Hindlimb muscle (tissue), 1 donor: ENCODE measurements at places on chromosomes 11 and 22. TPM values are rescaled to one million over a fixed set of nuclear protein-coding genes. Genes with fewer than 3 reads are reported as not detected.
A peak's percentile ranks its signal among the peaks of the same experiment; 100 is the strongest.

DNA sequence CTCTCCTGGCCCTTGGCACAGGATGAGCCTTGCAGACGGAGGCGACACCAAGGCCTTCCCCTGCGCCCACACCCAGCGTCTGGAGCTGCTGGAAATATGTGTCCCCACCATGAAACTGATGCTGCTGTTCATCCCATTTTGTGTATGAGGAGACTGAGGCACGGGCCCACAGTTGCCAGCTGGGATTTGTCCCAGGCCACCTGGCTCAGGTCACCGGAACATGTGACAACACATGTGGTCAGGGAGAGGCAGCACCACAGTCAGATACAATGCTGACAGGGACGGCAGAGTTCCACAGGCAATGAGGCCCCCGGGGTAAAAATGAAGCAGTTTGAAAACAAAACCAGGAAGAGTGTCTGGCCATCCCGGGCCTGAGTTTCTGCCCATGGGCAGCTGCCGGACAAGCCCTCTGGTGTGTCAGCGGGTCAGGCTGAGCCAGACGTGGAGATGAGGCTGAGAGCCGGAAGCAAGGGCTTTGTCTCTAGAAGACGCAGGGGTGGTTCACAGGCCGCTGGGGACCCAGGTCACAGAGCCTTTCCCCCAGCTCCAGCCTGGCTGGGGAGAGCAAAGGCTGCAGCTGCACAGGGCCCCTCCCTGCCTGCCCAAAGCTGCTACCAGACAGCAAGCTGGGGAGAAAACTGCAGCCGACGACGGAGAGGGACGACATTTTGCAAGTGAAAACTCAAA lies 80.7 kb downstream of the CDKN1C start:
- no peak for DNase-seq

- no peak for DNase-seq
These were observed 43.9 kb upstream of the LMO1 start for GRCh38 chr11:8307601-8308000.

GRCh38 chr22:24466716-24467328 lies 28.3 kb upstream of the UPB1 start:
- peak; percentile 53 for DNase-seq

DNA sequence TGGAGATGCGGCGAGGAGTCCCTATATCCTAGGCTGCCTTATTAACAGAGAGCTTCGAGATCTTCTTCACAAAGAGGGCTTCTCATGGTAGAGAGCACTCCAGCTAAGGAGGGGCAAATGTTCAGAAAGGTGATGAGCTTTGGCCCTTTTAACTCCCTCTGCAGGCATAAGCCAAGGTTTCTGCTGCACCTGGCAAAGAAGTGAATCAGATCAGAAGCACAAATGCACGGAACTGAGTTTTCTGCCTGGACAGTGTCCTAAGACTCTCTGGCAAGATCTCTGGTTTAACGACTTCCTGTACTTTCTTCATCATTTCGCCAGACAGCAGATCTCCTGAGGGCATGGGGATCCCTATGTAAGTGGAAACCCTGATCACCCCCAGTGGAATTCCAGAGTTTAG lies 37.2 kb downstream of the POU2AF3 start:
- DNase-seq: no peak

GRCh38 chr22:43900206-43900605 lies 8.4 kb upstream of the PNPLA5 start:
- DNase-seq: no peak

- DNase-seq: peak; percentile 64
These were observed 46.5 kb upstream of the FIBIN start for GRCh38 chr11:26947379-26947844.

- DNase-seq: no peak
These were observed 319.7 kb downstream of the CTTN start for GRCh38 chr11:70717936-70718595.

GRCh38 chr22:24315367-24315966 lies 44.8 kb downstream of the SPECC1L start:
- DNase-seq: no peak

- no peak for DNase-seq
These were observed 191.7 kb downstream of the KIRREL3 start for GRCh38 chr11:126808836-126809235.

- peak; percentile 17 for DNase-seq
These were observed 8.1 kb downstream of the OR8A1 start for GRCh38 chr11:124577716-124578427.

- DNase-seq: no peak
These were observed 58.3 kb downstream of the PRDM11 start for GRCh38 chr11:45204761-45205160.

GRCh38 chr22:22810018-22810427 lies 77.6 kb upstream of the IGLL5 start:
- DNase-seq: peak; percentile 28

- DNase-seq: no peak
These were observed 1506.8 kb downstream of the BRD1 start for GRCh38 chr22:48320683-48321451.

DNA sequence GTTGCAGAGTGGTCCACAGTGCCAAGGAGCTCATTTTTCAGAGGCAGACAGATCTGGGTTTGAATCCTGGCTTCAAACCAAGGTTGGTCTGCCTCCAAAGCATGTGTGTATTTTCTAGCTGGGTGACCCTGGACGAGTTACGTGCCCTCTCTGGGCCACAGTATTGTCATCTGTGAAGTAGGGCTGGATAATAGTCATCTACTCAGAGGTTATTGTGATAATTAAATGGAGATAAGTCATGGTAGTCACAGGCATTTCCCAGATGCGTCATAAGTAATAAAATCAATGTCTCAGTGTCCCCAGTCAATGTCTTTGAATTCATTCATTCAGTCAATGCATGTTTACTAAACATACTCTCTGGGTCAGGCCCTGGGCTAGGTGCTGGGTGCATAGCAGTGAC lies 8.6 kb downstream of the OMP start:
- no peak for DNase-seq

GRCh38 chr11:74307434-74307833 lies 4.0 kb downstream of the P4HA3 start:
- peak; percentile 32 for DNase-seq

DNA sequence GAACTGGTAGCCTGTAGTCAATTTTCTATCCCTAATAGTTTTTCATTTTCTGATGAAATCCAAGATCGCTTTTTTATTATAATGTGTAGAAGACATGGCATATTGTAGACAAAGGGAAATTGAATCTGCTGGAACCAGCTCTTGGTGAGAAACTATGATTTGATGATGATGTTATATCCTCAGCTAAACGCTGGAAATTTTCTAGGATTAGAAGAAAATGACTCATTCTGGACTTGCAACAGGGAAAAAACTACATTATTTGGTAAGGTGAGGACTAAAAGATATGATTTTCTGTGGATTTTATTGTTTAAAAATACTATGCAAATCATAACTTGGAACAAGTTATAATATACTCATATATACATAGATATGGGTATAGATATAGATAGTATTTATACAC lies 14.1 kb upstream of the PGM2L1 start:
- no peak for DNase-seq

GRCh38 chr11:94593030-94593429 lies 25.9 kb downstream of the PIWIL4 start:
- no peak for DNase-seq

- no peak for DNase-seq
These were observed 134.8 kb downstream of the TRPC6 start for GRCh38 chr11:101448881-101449442.

- DNase-seq: no peak
These were observed 75.9 kb downstream of the KCNQ1 start for GRCh38 chr11:2520736-2521035.

DNA sequence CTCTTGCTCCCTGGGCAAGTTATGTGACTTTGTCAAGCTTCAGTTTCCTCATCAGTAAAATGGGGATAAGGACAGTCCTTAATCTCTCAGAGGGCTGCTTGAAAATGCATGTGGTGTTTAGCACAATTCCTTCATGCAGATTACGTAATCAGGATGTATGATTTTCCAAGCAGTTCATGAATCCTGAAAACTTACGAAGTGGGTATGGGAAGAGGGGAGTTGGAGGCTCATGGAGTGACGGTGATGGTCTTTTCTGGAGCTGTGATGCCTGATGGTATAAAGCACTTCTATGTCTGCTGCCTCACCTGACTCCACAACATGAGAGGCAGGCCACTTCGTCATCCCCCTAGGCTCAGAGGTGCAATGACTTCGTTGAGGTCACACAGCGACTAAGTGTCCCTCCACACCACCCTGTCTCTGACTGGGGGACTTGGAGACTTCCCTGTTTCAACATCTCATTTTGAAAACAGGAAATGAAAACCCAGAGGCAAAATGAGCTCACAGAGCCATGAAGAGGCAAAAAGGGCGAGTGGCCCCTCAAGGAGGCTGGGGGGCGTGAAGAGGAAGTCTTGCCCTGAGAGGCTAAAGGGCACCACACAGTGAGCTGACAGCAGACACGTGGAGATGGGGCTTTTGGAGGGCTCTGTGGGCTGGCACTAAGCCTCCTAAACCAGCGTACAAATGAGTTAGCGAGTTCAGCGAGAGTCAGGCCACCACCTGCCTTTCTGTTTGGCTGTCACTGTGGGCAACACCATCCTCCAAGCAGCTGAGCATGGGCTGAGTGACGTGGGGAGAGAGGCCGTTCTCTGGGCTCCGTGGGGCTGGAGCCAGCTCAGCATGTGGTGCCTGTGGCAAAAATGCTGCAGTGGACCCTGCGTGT lies 10.1 kb downstream of the MCM5 start:
- no peak for DNase-seq

GRCh38 chr11:65558930-65559509 lies 861 bp upstream of the LTBP3 start:
- DNase-seq: no peak

DNA sequence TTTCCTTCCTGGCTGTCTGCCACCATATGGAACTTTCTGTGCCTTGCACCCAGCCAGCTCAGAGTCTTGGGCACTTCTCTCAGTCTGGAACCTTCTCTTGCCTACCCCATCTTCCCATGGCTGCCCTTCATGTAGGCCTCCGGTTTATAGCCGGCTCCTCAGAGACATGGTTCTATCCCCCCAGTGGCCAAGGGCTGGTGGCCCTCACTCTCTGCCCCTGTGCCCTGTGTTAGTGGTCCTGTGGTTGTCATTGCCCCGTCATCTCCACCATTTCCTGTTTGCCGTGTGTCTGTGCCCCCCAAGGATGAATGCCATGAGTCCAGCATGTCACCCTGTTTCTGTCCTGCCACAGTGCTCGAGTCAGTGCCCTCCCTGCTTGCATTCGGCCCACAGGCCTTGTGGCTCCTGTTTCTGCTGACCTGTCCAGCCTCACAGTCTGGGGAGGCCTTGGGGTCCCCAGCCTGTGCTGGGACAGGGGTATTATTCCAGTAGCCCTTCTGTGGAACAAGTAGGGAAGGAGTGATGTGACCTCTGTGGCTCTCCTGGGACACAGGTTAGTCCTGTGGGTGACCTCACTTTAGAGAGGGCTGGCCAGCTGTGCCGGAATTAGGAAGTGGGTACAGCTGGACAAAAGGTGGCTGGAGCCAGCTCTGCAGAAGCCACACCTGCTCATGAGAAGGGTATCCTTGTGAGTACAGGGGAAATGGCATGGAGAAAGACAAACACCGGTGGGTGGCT lies 30.7 kb downstream of the ST3GAL4 start:
- no peak for DNase-seq

GRCh38 chr11:118657238-118657637 lies 22.2 kb downstream of the TREH start:
- no peak for DNase-seq

GRCh38 chr11:121870206-121871045 lies 245.6 kb downstream of the BLID start:
- DNase-seq: no peak

DNA sequence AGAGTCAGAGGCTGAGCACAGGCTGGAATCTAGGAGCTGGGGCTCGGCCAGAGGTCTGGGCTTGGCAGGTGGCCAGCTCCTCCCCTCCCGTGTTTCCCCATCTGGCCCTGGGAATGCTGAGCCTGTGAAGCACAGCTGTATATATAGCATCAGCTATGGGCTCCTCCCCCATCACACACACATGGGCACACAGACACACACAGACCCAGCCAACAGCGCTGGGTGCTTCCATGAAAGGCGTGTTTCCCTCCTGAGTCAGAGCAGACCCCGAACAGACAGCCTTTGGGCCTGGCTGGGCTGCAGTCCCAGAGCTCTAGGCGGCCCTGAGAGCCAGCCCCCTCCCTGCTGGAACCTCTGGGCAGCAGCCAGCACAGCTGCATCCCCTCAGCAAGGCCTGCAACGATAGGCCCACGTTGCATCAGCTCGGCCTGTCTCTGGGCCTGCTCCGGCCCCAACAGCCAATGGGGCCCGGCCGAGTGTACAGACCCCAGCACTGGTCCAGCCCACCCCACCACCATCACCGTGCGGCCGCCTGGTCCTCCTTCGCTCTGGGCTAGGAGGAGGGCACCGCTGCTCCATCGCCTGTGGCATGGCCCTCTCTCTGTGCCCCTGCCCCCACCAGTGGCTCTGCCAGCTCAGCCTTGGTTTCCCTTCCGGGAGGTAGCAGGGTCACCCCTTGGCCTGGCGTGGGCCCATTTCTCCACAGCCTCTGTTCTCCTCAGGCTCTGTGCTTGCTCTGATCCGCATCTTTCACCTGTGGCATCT lies 7.6 kb upstream of the SERPINH1 start:
- DNase-seq: peak; percentile 99

DNA sequence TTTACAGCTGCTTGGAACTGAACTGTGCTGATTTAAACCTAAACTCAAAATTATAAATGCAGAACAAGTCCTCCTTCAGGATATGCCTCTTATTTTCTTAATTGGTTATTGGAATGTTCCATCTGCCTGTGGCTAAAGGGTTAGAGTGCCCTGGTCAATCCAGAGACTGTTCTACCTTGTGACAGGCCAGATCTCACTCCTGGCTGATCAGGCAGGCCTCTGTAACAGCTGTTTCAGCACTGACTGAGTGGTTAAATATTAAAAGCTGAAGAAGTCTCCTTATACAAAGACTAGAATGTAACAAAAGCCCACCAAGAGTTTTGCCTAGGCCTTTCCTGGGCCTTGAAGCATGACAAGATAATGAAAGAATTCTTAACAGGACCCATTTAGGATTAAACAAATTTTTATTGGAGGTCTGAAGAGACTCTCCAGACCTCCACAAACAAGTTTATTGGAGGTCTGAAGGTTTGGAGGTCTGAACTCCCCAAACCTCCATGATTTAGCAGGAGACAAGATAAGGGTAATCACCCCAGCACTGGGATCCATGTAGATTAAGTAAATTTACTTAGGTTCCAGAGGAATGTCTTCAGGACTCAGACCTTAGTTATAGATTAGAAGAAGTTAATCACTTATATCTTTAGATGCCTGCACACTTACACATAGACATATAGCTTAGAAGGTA lies 35.8 kb downstream of the TMPRSS5 start:
- no peak for DNase-seq

- no peak for DNase-seq
These were observed 124.5 kb upstream of the SORL1-AS1 start for GRCh38 chr11:121577106-121577848.

- no peak for DNase-seq
These were observed 1033.9 kb downstream of the TBC1D22A start for GRCh38 chr22:47796128-47796908.

The MAJIN gene
- polyA plus RNA-seq: not detected

The SLC17A6 gene
- polyA plus RNA-seq: not detected

The KAT5 gene
- 39.2 TPM for polyA plus RNA-seq

The C1QTNF5 gene
- 27.6 TPM for polyA plus RNA-seq

The SCT gene
- 127 TPM for polyA plus RNA-seq

The SLC43A3 gene
- 24.7 TPM for polyA plus RNA-seq

The TLCD5 gene
- polyA plus RNA-seq: 8.2 TPM

The RFPL1 gene
- not detected for polyA plus RNA-seq

The KCNQ1 gene
- 2.9 TPM for polyA plus RNA-seq

The SPATA19 gene
- not detected for polyA plus RNA-seq

The SEPTIN3 gene
- 0.63 TPM for polyA plus RNA-seq

The MRGPRE gene
- polyA plus RNA-seq: not detected
